ENCODE measurements at places on chromosomes 2 and 18.

DNA sequence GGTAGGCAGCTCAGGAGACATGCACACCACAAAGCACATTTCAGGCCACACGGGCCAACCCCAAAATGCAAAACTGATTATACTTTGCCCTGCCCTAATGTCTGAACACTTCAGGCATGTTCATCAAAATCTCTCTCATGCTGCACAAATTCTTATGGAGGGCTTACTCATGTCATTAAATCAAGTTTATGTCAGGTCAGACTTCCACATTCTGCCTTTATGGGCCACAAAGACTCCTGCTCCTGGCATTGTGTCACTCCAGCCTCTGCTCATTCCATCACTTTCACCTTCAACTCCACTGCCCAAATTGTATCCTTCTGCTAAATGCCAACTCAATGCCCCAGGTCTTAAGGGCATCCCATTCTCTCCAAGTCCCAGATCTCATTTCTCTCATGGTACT lies 9.2 kb downstream of the UXS1 start:
- no peak for DNase-seq

- no peak for DNase-seq
These were observed 105.1 kb downstream of the RDH14 start for GRCh38 chr2:18455236-18455862.

DNA sequence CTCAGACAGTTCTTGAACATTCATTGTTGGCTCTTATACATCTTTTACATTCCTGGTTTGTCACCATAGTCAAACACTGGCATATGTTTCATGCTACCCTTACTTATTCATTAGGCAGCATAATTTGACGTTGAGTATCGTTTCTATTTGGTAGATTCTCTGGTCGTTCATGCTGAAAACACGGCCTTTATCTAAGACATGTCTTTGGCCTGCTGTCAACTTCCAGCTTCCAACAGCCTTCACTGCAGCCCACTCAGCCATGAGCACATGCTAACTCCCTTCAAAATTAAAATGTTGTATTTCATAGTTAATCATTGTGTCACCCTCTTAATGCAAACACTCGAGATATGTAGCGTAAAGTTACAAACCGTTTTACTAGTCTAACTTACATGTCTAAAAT lies 493.0 kb upstream of the NRP2 start:
- DNase-seq, result no peak

DNA sequence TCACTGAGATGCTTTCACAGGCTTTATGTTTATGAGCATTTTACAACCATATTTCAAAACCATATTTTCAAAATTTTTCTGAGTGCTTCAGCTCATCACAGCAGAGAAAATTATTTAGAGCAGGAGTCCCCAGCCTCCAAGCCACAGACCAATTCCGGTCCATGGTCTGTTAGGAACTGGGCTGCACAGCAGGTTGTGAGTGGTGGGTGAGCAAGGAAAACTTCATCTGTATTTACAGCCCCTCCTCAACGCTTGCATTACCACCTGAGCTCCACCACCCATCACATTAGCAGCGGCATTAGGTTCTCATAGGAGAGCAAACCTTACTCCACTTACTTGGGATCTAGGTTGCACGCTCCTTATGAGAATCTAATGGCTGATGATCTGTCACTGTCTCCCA lies 165.6 kb downstream of the SEPTIN10 start:
- DNase-seq, result no peak

DNA sequence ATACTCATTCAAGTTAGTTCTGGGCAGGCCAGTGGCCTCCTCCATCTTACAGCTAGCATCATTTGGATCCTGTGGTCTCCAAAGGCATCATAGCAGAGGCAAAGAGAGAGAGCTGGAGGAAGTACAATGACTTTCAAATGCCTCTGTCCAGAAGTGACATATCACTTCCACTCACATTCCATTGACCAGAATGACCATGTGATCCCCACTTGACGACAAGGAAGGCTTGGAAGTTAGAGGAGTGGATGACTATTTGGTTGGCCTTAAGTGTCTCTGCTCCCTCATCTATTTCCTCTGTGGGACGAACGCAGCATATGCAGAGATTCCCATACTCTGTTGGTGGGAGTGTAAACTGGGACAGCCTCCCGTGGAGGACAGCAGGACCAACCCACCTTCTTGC lies 27.8 kb upstream of the MLPH start:
- DNase-seq, result no peak

- no peak for DNase-seq
These were observed 44.5 kb downstream of the ANO7 start for GRCh38 chr2:241232736-241233575.

GRCh38 chr2:118974103-118974993 lies 32.4 kb downstream of the MARCO start:
- no peak for DNase-seq

GRCh38 chr18:34242739-34243138 lies 18.0 kb upstream of the NOL4 start:
- DNase-seq, result no peak

GRCh38 chr18:3869848-3870247 lies 419.9 kb downstream of the TGIF1 start:
- no peak for DNase-seq

DNA sequence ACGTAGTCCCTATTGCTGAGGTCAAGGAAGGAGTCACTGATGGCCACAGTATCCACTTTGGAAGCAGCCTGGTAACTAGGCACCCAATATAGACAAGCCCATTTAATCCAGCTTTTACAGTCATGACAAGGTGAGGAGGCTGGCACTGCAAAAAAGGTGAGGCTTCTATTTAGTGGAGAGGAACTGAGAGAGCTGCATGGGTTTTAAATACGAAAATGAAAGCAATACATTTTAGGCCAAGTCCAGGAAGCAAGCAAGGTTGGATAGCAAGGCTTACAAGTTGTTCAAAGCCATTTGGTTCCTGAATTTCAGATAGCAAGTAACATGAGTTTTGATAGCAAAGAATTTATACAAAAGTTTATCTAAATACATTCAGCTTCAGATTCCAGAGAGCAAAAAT lies 80.4 kb downstream of the SGPP2 start:
- no peak for DNase-seq
